Activated naive CD8-positive, alpha-beta T cell treated with anti-CD3 and anti-CD28 coated beads, Interleukin-2, amount 50 U/mL, for 16 hours (primary cell): ENCODE measurements at places on chromosomes 16 and 17.

DNA sequence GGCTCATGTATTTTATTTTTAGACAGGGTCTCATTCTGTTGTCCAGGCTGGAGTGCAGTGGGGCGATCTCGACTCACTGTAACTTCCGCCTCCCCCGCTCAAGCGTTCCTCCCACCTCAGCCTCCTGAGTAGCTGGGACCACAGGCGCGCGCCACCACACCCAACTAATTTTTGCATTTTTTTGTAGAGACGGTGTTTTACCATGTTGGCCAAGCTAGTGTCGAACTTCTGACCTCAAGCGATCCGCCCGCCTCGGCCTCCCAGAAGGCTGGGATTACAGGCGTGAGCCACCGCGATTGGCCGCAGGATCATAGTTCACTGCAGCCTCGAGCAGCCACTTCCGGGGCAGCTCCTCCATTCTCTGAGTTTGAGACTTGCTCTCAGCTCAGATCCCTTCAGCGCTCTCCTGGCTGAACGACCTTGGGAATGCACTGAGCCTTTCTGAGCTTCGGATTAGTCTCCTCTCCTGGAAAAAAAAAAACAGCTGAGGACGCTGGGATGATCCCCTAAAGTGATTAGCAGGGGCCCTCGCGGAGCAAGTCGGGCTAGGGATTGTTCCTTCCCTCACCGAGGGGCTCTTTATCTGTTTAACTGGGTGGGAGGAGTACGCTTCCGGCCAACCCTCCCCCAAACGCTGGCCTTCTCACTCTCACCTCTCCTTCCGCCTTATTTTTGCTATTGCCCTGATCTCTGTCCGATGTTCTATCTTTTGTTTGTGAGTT is 1.1 kb upstream of the PKMYT1 start:
- DNase-seq = no peak

GRCh38 chr17:2893422-2893914 is 97.2 kb downstream of the RAP1GAP2 start:
- no peak for DNase-seq

DNA sequence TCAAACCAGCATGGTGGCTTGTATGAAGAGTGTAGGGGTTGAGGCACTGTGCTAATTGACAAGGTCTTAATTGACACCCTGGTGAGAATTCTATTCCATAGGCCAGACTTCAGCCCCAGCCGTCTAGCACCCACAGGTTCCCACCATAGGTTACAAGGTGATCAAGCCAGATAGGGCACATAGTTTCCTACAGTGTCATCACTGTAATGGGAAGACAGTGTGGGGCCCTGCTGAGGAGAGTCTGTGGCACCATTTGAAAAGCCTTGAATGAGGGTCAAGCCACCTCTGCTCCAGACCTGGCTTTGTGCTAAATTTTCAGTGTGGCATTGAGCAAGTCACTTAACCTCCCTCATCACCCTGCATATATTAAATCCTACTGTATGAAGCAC is 36.2 kb downstream of the YPEL2 start:
- no peak for DNase-seq

- DNase-seq = no peak
Observed at GRCh38 chr17:77341069-77341541, 200.3 kb downstream of the SEC14L1 start.

GRCh38 chr17:14197586-14197985 is 39.1 kb downstream of the CDRT15 start:
- DNase-seq = no peak

DNA sequence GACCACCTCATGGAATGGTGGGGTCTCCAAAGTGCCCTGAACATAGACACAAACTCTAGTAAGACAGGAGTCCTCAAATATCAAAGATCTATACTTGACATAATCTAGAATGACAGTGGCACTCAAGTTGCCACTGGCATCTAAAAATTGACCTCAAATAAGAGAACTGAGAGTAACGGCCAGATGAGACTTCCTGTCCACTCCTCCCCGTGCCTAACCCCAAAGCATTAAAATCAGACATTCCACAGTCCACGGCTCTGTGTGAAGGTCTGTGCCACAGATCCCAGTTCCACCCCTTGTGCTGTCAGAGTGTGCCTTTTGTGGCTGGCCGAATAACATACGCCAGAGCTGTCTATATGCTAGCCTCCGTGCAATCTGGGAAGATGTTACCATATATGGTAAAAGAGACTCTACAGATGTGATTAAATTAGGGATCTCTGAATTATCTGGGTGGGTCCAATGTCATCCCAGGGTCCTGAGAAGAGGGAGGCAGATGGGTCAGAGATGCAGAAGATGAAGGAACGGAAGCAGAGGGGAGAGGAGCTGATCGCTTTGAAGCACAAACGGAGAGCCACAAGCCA is 21.0 kb upstream of the EVPL start:
- no peak for DNase-seq

- DNase-seq = no peak
Observed at GRCh38 chr16:53341792-53342191, 92.5 kb upstream of the RBL2 start.

DNA sequence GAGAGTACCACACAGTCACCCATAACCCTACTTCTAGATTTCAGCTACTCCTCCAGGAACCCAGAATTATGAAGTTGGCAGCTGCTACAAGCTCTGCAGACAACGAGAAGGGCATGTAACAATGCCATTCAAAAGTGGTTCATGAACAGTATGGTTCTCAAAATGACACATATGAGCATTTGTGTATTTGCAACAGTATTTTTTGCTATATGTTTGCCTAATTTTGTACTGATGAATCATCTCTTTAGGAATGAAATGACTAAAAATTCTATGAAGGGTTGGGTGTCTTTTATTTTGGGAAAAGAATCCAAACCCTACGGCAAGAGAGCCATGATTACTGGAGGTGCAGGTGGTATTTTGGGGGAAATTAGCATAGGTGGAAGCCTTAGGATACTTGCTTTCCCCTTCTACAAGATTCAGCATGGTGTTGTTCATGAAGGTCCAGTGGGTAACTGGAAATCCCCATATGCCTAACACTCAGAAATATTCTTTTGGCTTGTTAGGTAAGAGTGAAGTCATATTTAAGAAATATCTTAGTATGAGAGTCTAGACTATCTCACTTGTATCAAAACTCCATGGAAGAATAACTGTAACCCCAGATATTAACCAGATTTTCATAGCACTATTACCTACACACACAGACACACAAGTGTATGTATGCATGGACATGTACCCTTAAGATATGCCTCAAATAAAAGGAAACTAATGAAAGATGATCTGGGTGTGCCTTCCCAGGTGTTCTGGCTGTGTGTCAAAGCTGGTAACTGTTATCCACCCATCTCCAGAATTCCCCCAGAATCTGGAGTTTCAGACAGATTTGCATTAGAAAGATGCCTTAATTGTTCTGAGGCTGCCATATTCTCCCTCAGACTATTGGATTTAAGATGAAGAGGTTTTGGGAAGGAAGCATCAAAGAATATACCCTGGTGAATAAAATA is 688.2 kb upstream of the SOX9 start:
- no peak for DNase-seq

GRCh38 chr17:75776386-75777295 is 8.0 kb upstream of the UNK start:
- no peak for DNase-seq

GRCh38 chr17:8745586-8746500 is 1.2 kb upstream of the CCDC42 start:
- DNase-seq = peak; percentile 44

- no peak for DNase-seq
Observed at GRCh38 chr17:38511150-38512108, 83.2 kb downstream of the ARHGAP23 start.

- no peak for DNase-seq
Observed at GRCh38 chr17:38730526-38731379, 612 bp downstream of the CISD3 start.
